ENCODE measurements at places on chromosomes 7 and 10.
A peak's percentile ranks its signal among the peaks of the same experiment; 100 is the strongest.

DNA sequence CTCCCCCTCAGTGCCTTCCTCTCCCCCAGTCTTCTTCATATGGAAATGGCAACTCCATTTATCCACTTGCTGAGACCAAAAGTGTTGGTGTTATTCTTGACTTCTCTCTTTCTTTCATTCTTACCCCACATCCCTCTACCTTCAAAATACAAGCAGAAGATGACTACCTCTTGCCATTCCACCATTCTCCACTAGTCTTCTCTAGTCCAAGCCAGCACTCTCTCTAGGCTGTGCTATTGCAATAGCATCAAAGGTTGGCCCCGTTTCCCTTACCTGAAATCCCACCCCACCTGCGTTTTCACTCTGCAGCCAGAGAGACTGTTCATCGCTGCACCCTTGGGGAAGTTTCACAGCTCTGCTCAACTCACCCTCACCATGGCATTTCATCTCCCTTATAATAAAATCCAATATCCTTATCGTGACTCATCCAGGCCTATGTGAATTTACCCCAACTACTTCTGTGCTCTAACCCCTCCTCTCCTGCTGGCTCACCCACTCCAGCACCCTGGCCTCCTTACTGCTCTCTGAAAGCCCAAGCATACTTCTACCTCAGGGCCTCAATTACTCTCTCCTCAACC lies 109.1 kb downstream of the LSM5 start:
- peak; percentile 34 for DNase-seq

- no peak for DNase-seq
Observed at GRCh38 chr7:30970074-30970473, 6.3 kb downstream of the GHRHR start.

GRCh38 chr7:149241696-149242095 lies 2.2 kb downstream of the ZNF212 start:
- no peak for DNase-seq

DNA sequence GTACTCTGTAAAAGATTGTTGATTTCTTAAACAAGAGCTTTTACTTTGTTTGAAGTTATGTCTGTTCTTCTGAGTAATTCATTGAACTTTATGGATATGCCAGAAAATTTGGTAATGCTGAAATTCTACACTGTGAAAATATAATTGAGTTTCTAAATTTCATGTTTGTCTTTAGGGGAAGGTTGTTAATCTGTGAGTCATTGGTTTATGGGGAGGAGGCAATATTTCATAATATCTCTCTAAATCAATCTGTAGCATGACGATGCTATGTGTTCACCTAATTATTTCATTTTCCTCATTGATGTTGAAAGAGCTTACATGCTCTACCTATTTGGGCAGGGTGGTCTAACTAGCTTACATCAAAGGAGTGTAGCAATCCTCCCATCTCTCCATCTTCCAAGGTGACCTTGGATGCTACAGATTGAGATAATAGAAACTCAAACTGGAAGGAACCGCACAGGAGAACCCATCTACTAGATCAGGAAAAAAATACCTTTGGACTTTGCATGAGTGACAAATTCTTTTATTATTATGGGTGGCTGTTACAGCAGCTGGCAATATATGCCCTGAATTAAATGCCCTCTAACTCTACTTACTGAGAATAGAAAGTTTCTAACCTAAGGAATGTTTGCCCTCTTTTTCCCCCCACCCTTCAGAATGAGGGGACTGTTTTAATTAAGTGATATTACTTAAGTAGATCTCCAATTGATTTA lies 8.4 kb upstream of the SNX13 start:
- no peak for DNase-seq

GRCh38 chr10:100878291-100878910 lies 34.4 kb upstream of the SLF2 start:
- DNase-seq = peak; percentile 75

DNA sequence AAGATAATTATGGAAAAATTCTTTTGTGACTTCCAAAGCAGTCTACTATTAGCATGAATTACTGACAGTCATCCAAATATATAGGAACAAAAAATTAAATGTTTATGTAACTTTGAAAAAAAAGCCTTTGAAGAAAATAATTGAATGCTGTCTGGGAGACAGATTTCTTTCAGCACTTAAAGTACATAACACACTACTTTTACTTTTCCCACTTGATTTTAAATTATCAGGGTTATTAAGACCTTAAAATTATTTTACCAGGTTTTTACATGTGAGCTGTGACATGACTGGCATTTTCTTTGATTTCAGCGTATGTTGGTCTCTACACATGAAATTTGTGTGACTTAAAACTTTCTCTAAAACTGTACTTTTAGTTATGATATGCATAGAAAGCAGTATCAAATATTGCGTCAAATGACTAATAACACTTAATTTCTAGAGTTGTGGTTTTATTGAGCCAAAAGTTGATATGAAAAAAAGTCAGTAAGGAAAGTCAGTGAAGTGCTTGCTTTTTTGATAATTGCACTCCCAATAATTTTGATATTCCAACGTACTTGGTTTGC lies 3.1 kb downstream of the PTEN start:
- DNase-seq = no peak

DNA sequence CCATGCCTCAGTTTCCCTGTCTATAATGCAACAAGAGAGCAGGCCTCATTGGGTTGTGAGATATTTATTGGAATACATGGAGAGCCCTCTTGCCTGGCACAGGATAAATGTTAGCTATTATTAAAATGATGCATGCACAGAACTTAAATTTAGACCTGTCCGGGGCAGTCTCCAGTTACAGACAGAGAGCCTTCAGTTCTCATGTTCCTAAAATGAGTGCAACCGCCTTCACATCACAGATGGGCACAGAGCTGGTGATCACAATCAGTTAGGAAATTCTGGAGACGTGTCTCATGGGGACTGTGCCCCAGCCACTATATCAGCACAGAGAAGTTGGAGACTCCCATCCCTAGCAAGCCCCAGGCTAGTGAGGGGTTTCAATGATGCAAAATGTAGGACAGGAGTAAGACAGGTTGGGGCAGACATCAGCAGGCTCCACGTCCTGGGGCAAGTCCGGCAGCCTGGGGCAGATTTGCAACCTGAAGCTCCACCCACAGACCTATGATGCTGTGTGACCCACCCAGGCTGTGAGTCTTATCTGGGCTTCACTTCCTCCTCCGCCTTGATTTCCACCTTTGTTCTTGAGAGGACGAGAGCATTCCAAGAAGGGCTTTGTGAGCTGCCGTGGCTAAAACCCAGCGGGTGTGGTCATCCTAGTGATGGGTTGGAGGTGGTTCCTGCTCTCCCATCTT lies 49.4 kb downstream of the CXCL12 start:
- DNase-seq = no peak

DNA sequence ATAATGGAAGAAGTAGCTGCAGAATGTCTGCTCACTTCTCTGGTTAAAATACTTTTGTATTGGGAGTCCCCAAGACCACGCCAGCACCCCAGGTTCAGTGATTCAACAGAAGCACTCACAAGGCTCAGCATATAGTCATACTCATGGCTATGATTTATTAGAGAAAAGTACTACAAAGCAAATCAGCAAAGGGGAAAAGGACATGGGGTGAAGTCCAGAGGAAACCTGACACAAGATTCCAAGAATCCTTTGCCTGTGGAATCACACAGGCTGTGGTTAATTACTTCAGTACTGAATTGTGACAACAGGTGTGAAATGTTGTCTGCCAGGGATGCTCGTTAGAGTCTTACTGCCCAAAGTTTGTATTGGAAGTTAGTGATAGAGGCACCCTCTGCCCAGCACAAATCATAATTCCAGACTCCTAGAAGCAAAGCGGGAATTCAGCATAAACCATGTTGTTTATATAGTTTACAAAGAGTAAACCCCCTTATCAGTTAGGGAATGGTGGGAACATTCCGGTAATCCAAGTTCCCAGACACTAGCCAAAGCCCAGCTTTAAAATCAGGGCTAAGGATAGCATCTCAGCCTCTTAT lies 79.4 kb downstream of the HYCC1 start:
- no peak for DNase-seq

Measured in H54 (cell line).